ENCODE measurements at places on chromosomes 4 and X.

DNA sequence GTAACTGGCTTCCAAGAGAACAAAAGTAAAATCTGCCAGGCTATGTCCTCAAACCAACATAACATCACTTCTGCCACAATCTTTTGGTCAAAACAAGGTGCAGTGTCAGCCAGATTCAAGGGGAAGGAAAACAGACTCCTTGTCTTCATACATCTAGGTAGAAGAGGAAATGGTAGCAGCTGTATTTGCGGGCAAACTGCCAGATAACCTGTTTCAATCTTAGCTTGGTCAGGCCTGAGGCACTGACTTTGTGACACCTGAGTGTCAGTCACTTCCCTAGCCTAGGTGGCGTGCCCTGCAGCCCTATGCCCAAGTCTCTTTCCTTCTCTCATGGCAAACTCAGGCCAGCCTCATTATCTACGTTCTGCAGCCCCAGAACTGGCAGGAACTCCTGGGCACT lies 146.2 kb upstream of the JADE1 start:
- DNase-seq = no peak

DNA sequence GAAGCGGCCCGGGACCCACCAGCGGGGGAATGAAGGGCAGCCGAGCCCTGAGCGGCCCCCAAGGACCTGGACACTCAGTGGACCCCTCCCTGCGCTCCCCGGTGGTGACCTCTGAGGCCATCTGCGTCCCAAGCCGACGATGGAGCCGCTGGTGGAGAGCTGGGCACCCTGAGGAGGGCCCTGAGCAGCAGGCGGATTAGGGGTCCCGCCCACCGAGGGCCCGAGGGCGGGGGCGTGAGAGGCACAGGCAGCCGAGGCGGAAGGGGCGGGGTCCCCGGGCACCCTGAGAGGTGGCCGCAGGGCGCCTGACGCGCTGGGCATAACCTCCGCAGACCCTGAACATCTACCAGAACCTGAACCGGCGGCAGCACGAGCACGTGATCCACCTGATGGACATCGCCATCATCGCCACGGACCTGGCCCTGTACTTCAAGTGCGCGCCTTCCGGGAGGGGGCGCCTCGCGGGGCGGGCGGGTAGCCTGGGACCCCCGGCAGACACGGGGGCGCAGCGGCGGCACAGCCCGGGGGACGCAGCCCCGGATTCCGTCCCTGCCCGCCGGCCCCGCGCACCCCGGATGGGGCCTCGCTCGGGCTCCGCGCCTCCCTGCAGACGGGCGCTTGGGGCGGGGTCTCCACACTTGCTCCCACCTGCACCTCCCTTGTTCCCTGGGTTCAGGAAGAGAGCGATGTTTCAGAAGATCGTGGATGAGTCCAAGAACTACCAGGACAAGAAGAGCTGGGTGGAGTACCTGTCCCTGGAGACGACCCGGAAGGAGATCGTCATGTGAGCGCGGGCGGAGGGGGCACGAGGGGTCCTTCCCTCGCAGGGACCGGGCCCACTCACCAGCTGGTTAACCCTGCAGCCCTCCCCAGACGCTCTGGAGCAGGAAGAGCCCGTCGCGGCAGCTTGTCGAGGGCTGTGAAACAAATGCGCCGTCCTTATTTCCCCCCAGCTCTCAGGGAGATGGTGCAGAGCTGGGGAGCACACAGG lies 10.3 kb downstream of the ATP5ME start:
- DNase-seq = peak; percentile 39

DNA sequence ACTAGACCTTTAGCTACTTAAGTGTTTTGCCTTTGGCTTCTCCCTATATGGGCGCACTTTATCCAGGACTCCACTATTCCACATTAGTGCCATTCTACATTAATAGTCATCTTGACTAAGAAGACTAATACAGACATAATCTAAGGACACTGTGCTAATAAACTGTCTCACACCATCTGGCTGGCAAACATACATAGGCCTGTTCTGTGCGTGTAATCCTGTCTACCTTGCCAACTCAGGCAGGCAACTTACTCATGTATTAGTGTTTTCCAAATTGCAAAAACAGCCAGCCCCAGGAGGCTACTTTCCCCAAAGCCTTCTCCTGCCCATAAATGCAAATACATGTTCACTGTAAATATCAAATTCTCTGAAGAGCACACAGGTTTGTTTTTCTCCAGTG lies 587.3 kb downstream of the TMA16 start:
- DNase-seq = no peak

DNA sequence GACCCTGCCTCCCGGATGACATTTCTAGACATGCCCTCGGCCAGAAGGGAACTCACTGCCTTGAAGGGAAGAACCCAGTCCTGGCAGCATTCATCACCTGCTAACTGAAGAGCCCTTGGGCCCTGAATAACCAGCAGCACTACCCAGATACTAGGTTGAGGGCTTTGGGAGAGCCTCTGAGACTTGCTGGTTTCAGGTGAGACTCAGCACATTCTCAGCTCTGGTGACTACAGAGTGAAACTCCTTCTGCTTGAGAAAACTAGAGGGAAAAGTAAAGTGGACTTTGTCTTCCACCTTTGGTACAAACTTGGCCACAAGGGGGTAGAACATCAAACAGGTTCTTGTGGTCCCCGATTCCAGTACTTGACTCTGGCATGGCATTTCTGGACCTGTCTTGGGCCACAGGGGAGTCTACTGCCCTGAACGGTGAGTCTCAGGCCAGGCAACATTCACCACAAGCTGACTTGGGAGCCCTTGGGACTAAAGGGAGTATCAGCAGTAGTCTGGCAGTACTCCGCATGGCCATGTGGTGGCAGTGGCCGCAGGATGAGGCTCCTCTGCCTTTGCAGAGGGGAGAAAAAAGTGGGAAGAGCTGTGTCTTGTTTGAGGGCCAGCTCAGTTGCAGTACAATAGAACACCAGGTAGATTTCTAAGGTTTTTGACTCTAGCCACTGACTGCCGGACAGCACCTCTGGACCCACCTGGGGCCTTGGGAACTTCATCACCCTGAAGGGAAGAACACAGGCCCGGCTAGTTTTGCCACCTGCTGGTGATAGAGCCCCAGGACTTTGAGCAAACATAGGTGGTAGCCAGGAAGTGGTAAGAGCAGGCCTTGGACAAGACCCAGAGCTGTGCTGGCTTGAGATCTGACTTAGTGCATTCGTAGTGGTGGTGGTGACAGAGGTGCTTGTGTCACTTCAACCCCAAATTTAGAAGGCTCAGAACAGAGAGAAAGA lies 414.8 kb downstream of the OPHN1 start:
- peak; percentile 36 for DNase-seq

DNA sequence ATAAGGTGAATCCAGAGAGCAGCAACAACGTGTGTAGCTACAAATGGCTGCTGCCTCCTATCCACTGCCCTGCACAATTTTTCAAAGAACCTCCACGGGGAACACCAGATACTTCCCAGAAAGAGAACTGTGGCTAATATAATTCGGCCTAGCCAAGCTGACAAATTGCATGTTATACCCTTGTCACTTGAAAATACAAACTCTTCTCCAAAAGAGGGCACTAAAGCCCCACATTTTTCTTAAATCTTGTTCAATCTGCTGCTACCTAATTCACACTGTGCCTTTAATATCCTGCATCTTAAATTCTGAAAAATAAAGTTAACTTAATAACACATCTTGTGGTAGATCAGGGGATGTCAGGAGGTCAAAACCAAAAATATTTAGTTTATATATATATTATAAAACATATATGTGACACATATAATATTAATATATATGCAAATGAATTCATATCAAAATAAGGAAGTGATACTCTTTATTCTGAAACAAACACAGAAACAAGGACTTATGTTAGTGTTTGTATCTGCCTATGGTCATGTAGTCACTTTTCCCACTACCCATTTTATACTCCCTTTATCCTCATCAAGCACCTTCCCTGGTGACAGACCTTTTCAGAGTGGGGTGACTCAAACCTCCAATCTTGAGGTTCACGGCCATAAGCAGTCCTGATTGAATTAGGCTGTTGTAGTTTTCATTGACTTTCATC lies 24.1 kb downstream of the CT45A1 start:
- no peak for DNase-seq

Measured in NT2/D1 (cell line).